Natural killer cell (primary cell): ENCODE measurements at places on chromosomes 5 and 9.

GRCh38 chr5:148615644-148616275 lies 38.6 kb downstream of the HTR4 start:
- peaks cover 6% of the 10 kb centered on the region for H3K27me3 ChIP-seq
- H3K4me1 ChIP-seq: peaks cover 6% of the 10 kb centered on the region
- no peak overlapping the region for H3K27ac ChIP-seq

DNA sequence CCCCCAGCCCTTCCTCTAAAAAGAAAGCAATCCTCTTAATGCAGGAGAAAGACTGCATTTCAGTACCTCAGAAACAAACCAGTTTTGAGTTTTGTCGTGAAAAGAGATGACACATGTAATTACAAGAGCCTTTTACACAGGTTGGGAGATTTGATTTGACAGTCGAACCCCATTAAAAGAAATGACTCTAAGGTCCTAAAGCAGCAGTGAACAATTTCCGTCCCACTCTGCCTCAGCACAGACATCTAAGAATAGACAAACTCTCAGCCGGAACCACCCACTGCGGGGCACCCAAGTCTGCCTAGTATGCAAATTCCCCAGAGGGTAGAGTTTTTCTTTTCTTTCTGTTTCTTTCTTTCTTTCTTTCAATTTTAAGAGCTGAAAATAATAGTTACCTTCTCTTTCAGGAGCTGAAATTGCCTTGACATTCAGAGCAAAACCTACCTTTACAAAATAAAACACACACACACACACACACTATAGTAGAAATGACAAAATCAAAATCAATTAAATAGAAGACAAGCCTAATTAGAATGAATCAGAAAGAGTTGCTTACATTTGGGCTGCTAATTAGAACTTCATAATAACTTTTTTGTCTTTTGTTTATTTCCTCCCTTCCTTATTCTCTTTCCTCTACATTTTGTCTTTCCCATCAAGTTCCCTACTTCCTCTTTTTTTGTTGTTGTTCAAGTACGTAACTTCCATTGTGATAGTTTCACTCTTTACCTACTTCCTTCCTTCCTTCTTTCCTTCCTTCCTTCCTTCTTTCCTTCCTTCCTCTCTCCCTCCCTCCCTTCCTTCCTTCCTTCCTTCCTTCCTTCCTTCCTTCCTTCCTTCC lies 65.1 kb downstream of the BASP1 start:
- no peak overlapping the region for H3K4me3 ChIP-seq
- no peaks in the 10 kb centered on the region for H3K4me1 ChIP-seq
- H3K27me3 ChIP-seq: no peaks in the 10 kb centered on the region
- H3K36me3 ChIP-seq: no peaks in the 10 kb centered on the region
- no peak for DNase-seq

GRCh38 chr5:112614285-112614684 lies 123.4 kb upstream of the APC start:
- H3K4me1 ChIP-seq: no peaks in the 10 kb centered on the region
- H3K27me3 ChIP-seq: no peaks in the 10 kb centered on the region
- no peaks in the 10 kb centered on the region for H3K36me3 ChIP-seq
- no peak overlapping the region for H3K27ac ChIP-seq
- DNase-seq: no peak

DNA sequence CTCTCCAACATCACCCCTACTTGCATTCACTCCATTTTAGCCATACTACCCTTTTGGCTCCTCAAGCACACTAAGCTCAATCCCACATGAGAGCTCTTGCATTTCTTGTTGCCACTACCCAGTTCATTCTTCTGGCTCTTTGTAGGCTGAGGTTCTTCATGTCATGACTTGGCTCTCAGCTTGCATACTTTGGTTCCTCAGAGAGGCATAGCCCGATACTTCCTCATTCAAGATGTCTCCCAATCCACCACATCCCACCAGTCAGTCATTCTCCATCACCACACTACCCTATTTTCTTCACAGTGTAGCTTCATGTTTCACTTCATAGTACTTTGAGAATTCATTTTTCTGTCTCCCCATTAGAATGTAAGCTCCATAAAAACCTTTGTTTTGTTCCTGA lies 116.7 kb downstream of the NR6A1 start:
- H3K4me3 ChIP-seq: no peak overlapping the region
- no peak for DNase-seq
- peaks cover 14% of the 10 kb centered on the region for H3K4me1 ChIP-seq
- H3K27me3 ChIP-seq: no peaks in the 10 kb centered on the region
- no peak overlapping the region for H3K27ac ChIP-seq

- no peak overlapping the region for H3K27ac ChIP-seq
- H3K27me3 ChIP-seq: no peaks in the 10 kb centered on the region
- no peak for DNase-seq
- no peak overlapping the region for H3K4me3 ChIP-seq
- no peaks in the 10 kb centered on the region for H3K4me1 ChIP-seq
These were observed 1034.0 kb upstream of the PTPRD start for GRCh38 chr9:11646831-11647230.
